ENCODE measurements at places on chromosomes 2 and 18. TPM values are rescaled to one million over a fixed set of nuclear protein-coding genes. Genes with fewer than 3 reads are reported as not detected.

DNA sequence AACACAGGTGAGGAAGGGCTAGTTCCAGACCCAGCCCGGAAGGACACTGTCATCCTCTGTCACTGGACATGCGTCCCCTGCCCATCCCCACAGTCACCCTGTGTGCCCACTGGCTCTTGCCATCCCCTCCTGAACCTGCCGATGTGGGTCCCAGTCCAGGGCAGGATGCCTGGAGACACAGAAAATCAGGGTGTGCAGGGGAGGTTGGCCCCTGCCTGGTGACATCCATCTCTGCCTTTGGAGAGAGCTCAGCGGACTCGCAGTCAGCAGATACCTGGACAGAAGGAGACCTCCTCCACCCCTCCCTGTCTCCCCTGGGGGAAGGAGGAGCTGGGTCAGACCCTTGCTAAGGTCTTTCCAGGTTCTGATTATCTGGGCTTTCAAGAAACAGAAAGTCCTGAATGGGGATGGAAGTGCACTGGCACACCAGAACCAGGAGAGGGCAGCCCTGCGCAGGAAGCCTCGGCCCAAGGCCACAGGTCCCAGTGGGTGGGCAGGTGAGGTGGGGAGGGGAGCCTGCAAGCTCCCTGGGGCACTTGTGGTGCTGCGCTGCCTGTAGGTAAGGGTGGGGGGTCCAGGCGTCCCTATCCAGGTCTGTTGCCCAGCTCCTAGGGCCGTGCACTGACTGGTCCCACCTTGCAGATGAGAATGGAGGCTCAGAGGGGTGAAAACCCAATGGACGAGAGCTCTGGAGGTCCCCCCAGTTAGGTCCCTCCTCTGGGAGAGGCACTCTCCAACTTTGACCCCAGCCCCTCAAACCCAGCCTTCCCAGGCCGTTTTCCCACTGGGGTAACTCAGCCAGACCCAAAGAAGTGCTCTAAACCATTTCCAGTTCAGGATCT is 9.7 kb upstream of the OTOS start:
- no peak for DNase-seq

DNA sequence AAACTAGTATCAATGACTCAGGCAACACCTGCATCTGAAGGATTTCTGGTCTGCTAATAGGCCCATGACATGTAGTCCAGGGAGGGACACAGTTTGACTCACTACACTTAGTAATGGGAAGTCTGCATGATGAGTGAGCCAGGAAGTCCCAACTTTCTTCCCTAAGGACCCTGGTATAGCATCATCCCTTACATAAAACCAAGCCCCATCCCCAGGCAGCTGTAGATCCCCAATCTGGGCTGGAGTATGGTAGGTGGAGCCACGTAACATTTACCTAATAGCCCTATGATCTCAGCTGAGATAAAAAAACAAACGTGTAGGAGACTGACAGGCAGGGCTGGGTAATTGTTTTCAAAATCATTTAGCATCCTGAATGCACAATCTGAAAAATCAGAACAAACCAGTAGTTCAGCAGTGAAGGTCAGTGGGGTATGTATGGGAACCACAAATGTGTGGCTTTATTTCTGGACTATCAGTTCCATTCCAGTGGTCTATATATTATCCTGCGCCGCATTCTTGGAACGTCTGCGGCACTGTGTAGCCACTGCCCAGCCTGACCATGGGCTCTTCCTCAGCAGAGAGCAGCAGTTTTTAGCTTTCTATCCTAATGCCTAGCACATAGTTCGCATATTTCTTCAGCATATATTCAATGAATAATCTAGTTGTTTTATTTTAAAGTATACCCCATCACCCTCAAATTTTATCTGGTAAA is 33.5 kb downstream of the EPB41L3 start:
- no peak for DNase-seq

GRCh38 chr18:24369426-24369825 is 28.2 kb downstream of the OSBPL1A start:
- no peak for DNase-seq

DNA sequence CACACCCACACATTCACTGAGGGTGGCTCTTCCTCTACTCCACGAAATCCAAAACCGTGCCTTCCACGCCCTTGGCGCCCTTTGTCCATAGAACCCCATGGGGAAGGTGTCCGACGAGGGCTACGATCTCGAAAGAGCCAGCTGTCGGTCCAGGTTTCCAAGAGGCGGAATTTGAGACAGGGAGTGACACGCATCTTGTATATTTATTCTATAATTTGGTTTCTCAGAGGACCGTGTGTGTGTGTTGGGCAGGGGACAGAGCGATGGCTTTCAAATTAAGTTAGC is 726 bp downstream of the C2orf69 start:
- no peak for DNase-seq

The GNAL gene
- 0.15 TPM for total RNA-seq
